ENCODE measurements at places on chromosomes 2 and 18.

DNA sequence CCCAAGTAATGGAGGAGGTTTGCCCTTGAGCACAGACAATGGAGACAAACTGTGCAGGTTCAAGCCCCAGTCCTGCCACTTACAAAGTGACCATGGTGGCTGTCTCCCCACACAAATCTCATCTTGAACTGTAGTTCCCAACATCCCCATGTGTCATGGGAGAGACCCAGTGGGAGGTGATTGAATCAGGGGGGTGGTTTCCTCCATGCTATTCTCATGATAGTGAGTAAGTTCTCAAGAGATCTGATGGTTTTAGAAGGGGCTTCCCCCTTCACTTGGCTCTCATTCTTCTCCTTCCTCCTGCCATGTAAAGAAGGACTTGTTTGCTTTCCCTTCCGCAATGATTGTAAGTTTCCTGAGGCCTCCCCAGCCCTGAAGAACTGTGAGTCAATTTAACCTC lies 225.4 kb downstream of the TXNL1 start:
- DNase-seq: no peak

GRCh38 chr2:71226096-71226964 lies 573 bp downstream of the PAIP2B start:
- peak; percentile 29 for DNase-seq

GRCh38 chr18:2990956-2991640 lies 21.8 kb downstream of the LPIN2 start:
- DNase-seq: no peak

DNA sequence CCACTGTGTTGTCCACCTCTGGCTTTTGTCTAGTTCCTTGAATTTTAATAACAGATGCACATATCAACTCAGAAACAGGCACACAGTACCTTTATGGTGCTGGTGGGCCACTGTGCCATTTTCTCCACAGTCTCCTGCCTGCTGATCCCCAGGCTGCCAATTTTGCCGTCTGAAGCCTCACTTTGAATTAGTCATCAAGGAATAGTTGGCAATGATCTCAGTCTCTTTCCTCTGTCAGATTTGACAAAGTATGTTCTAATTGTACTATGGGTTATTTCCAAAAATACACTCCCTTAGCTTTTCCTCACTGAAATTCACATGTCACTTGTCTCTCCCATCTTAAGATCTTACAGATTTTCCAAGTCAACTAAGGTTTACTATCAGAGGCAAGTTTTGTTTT lies 140.7 kb downstream of the ZNF516 start:
- no peak for DNase-seq

GRCh38 chr2:130369311-130369964 lies 13.6 kb downstream of the PTPN18 start:
- no peak for DNase-seq

GRCh38 chr2:84924173-84925106 lies 19.0 kb downstream of the TMSB10 start:
- peak; percentile 59 for DNase-seq

DNA sequence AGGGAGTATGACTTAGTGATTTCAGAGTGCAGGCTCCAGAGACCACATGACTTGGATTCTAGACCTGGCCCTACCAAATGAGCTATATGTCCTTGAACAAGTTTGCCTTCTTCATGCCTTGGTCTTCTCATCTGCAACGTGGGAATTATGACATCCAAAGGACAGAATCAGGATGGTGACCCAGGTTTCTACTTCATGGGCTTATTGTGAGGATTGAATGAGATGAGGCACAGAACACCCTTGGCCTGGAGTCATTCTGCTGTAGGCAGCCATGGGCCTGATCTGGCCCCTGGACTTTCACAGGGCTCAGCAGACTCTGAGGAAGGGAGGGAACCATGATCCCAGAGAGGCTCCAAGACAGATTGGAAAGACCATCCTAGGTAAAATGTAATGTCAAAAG lies 85.6 kb upstream of the HAAO start:
- DNase-seq: no peak

GRCh38 chr2:16870491-16871076 lies 204.9 kb upstream of the CYRIA start:
- no peak for DNase-seq

DNA sequence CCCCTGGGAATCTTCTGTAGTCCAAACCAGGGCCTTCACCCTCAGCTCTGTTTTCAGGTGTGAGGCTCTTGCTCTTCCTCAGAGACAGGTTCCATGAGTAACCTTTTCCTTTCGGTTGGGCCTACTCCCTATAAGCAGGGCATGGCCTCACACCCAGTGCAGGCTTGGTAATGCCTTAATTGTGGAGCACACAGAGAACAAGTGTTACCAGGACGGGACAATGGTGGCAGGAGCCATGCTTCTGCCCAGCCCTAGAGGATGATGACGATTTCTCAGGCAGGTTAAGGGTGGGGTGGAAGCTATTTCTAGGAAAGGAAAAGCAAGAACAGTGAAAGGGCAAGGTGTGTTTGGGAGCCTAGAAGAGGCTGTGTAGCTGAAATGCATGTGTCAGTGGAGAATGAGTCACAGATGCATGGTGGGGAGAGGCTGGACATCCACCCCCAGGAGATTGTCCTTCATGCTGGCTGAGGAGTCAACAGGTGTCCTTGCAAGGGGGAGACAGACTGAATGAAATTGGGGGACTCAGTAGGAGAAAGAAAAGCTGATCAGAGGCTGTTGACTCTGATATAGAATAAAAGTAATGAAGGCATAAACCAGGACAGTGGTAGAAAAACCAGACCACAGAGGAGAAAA lies 22.0 kb upstream of the SERPINB12 start:
- no peak for DNase-seq

DNA sequence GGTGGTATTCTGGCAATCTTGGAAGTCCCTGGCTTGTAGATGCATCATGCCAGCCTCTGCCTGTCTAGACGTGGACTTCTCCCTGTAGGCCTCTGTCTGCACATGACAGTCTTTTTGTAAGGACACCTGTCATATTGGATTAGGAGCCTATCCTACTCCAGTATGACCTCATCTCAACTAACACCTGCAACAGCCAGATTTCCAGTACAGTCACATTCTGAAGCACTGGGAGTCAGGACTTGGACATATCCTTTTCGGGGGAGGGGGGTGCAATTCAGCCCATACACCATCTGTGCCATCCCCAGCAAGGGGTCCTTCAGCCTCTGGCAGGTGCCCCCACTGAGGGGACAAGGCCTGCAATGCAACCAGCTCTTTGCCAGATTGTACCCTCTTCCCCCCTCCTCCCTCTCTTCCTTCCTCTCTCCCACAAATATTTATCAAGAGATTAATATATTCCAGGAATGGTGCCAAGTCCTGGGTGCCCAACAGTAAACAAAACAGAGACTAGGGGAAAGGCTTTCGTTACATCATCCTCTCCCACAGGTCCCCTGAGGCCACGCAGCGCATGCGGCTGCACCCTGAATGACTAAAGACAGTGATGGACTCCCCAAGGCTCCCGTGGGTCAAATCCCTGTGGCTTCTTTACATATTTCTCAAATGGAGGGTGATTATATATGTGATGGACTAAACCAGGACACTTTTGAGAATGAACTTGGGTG lies 20.5 kb upstream of the MYCN start:
- DNase-seq: no peak

- no peak for DNase-seq
Measured at GRCh38 chr18:10559553-10560451, 34.0 kb downstream of the NAPG start.

DNA sequence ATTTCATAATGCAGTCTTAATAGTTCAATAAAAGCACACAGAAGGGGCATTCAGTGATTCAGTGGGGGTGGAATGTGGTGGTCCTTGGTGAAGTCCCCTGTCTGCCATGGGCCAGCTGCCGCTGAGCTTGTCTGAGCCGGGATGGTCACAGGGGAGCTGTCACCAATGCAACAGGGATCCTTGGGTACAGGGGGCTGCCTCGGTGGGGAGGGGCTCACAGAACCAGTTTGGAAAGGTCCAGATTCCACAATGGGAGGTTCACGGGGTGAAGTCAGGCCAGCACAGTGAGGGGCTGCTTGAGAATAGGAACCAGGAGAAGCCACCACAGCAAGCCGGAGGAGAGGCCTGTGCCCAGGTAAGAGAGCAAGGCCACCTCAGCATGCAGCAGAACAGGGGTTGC lies 75.4 kb downstream of the GYPC start:
- no peak for DNase-seq

DNA sequence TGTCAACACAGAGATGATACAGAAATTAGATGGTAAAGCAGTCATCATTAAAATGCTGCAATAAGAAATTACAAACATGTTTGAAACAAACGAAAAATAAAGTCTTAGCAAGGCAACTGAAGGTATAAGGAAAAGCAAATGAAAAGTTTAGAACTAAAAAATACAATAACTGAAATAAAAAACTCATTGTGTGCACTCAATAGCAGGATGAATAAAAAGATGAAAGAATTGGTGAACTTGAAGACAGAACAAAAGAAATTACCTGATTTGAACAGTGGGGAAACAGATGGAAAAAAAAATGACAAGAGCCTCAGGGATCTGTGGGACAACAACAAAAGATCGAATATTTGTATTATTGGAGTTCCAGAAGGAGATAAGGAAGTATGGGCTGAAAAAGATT lies 46.5 kb downstream of the TSN start:
- no peak for DNase-seq

GRCh38 chr2:157460897-157461296 lies 17.0 kb upstream of the CYTIP start:
- no peak for DNase-seq

GRCh38 chr2:65367524-65367923 lies 64.9 kb downstream of the SPRED2 start:
- DNase-seq: no peak

GRCh38 chr2:127084611-127085316 lies 22.2 kb downstream of the BIN1 start:
- peak; percentile 34 for DNase-seq

DNA sequence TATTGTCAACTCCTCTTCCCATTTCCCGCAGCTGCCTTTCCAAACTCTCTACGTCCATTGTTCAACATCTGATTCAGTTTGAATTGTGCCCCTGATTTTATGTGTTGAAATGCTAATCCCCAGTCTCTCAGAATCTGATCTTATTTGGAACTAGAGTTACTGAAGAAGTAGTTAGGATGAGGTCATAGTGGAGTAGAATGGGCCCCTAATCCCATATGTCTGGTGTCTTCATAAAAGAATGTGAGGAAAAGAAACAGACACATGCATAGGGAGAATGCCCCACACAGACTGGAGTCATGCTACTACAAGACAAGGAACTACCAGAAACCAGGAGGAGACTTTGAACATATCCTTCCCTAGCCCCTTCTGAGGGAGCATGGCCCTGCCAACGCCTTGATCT lies 99.2 kb downstream of the LRP1B start:
- no peak for DNase-seq

DNA sequence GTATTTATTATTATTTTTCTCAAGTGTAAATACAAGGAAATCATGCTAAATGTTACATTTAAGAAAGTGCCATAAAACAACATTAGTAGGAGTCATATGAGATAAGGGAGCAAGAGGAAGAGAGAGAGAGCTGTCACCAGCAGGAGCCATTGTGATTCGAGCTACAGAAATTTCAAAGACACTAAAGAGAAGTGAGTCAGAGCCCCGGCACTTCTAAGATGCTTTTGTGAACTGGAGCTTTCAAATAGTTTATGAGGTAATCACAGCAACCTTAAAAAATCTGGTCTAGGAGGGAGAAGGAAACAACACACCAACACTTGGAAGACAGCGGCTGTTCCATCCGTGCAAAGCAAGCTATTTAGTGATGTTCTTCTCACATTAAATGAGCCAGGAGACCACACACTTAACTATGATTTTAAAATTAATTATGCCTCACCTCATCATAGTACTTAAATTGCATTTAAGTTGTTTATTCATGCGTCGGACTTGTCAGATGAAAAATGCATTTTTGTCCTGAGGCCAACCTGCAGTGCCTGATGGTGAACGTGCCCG lies 382.7 kb upstream of the SALL3 start:
- DNase-seq: no peak

GRCh38 chr2:182360663-182361260 lies 66.1 kb downstream of the PDE1A start:
- DNase-seq: no peak

DNA sequence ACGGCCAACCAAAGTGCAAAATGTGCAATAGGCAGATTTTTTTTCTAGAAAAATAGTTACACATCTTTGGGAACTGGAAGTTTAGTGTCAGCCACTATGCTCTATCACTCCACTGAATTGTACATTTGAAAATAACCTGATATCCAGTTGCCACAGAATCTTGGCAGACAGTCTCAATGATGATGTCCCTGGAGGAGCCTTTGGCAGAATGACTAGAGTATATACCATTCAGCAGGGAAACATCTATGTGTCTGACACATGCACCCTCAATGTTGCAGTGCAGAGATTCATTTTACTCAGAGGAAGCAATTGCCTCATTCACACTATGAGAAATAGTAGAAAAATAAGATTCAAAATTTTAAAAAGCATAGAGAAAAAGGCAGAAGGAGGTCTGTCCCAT lies 475.8 kb downstream of the LRRTM4 start:
- DNase-seq: no peak

- DNase-seq: no peak
Measured at GRCh38 chr2:83238111-83238510, 1221.0 kb downstream of the SUCLG1 start.

DNA sequence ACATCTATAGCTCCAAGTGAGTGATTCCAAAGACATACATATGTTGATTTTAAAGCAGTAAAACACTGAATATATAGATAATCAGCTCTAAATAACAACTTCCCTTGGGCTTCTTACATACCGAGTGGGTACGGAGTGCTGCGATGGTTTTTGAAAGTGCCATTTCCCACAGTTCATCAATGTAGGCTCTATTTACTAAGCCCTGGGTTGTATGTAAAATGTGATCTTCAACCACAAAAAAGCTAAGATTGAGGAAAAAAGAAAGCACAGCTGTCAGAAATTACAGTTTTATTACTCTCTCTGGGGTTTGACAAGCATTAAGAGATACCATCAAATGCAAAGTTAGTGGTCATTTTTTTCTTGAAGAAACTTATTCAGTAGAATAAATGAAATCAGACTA lies 312.8 kb downstream of the EXOC6B start:
- DNase-seq: no peak

DNA sequence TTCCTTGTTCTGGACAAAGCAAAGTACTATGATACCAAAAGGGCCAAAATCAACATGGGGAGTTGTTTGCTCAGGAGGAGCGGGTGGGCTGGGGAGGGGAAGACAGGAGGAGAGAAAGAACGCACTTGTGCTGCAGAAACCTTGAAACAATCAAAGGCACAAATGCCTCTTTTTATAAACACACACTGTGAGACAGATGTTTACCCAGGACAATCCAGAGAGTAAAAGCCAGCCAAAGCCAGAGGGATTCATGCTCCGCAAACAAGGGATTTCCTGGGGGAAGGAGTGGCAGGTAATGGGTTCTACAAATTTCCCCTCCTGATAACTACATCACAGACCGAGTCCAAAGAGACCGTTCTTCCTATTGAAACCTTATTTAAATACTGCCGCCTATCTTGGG lies 323.5 kb upstream of the SKOR2 start:
- no peak for DNase-seq

- no peak for DNase-seq
Measured at GRCh38 chr18:78792736-78793135, 186.9 kb upstream of the SALL3 start.

GRCh38 chr2:166375736-166376487 lies at the start of gene SCN9A:
SCN9A (minus strand) TSS chr2:166375944; CDS start chr2:166311756, 64,188 bp downstream.
- DNase-seq: peak; percentile 8

GRCh38 chr2:110166266-110166665 lies 38.5 kb downstream of the NPHP1 start:
- DNase-seq: no peak

All from activated CD4-positive, alpha-beta T cell treated with anti-CD3 and anti-CD28 coated beads, Interleukin-2, amount 50 U/mL, for 48 hours (primary cell).